ENCODE measurements at places on chromosomes 1 and 21.

- no peak for DNase-seq
Observed at GRCh38 chr1:33763406-33763805, 100.5 kb upstream of the HMGB4 start.

DNA sequence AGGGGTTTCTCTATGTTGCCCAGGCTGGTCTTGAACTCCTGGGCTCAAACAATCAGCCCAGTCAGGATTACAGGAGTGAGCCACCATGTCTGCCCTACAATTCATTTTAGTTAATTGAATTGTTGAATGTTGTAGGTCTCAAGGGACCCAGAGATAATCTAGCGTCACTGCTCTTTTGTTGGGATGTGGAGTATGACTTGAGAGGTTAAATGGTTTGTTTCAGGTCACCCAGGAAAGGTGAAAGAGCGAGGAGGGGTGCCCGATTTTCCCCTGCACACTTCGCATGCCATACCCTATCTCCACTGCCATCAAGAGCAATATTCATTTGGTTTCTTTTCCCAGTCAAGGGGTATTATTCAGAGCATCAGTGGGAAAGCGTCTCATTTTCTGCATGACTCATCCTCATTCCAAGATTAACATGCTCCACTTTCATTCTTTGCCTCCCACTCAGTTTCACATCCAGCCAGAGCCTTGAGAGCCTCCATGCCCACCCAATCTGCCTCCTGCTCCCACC lies 13.1 kb upstream of the SLC30A1 start:
- no peak for DNase-seq

GRCh38 chr21:42395905-42396651 lies at the start of gene TMPRSS3:
Gene TMPRSS3, minus strand, starts transcription at chr21:42396052. Its CDS starts 635 bp downstream, at chr21:42395417.
- no peak for DNase-seq

- no peak for DNase-seq
Observed at GRCh38 chr1:59290193-59290949, 6.5 kb upstream of the FGGY start.

- DNase-seq: no peak
Observed at GRCh38 chr1:9244501-9245229, 10.1 kb downstream of the H6PD start.

GRCh38 chr1:240503558-240503957 lies 108.4 kb downstream of the GREM2 start:
- no peak for DNase-seq

- no peak for DNase-seq
Observed at GRCh38 chr1:98289311-98289710, 368.5 kb upstream of the DPYD start.

DNA sequence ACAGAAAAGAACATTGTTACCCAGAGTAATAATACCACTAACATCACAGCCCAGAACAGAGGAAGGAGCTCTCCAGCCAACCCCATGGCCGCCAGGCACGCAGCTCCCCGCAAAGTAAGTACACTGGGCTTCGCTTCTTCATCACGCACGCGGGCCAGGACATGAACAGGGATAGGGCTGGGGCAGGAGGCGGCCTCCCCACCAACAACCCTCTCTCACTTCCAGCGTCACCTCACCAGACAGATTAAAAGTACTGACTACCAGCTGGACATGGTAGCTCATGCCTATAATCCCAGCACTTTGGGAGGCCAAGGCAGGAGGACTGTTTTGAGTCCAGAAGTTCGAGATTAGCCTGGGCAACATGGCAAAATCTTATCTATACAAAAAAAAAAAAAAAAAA lies 78.3 kb downstream of the NPHP4 start:
- no peak for DNase-seq

DNA sequence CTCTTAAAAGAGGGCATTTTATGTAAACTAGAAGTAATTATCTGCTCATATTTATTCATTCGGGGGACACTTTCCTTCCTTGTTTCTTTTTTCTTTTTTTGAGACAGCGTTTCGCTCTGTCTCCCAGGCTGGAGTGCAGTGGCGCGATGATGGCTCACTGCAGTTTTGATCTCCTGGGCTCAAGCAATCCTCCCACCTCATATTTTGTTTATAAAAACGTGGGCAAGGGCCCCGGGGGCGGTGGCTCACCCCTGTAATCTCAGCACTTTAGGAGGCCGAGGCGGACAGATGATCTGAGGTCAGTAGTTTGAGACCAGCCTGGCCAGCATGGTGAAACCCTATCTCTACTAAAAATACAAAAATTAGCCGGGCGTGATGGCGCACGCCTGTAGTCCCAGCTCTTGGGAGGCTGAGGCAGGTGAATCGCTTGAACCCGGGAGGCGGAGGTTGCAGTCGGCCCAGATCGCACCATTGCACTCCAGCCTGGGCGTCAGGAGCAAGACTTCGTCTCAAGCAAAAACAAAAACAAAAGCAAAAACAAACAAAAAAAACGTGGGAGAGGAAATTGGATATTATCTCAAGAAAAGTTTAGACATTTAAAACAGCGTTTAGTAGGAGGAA lies 926 bp upstream of the DFFA start:
- DNase-seq: no peak

- DNase-seq: no peak
Observed at GRCh38 chr1:223641523-223642039, 23.9 kb downstream of the CAPN8 start.

GRCh38 chr21:44298301-44298700 lies 1.6 kb upstream of the PFKL start:
- DNase-seq: peak; percentile 33

DNA sequence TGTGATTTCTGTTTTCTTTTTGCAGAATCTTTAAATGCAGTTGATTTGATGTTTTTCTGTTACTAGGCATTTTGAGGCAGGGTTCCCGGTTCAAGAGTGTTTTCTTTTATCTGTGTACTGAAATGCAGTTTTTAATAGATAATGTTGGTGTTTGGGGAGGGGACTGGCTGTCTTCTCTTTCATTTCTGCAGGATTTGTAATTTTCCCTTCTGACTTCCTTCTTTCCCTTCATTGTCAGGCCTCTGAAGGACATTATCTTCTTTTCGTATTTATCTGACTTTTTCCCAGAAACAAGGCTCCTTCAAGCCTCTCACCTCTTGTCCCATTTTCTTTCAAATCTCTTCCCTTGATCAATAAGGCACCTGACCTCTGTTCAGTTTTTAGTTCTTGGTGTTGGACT lies 1.5 kb upstream of the GALNT2 start:
- no peak for DNase-seq

DNA sequence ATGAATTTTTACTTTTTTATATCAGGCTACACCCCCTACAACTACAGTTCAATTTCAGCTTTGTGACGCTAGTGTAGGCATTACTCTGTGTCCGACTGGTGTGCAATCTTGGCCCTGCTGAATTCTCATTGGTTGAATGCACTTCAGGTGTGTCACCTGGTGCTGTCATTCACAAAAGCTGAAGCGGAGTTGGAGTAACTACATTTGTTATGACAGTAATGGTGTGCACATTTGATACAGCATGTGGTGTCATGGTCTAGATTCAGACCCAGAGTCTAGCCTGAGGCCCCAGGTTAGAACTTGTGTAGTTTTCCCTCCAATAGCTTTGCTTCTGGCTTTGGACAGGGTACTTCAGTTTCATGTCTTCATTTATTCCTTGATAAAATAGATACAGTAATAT lies 88.7 kb downstream of the C1orf94 start:
- DNase-seq: no peak

DNA sequence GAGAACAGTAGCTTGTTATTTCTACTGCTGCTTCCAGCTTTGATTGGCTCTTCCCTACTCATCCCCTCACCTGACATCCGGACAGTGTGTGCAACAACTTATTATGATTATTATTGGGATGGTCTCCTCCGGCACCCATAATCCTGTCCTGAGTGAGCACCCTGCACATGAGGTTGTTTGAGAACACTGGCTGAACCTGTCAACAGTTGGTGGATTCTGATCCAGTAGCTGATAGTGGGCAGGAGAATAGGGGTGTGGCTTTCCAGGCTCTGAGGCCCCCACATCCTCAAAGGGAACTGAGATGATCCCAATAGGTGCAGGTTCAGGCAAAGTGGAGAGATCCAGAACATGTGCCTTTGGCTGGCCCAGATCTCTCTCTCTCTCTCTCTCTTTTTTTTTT lies 60.5 kb downstream of the RUNX1 start:
- no peak for DNase-seq

All from CD4-positive, alpha-beta T cell treated with Interleukin-4 for 1 hour (primary cell).